ENCODE measurements at places on chromosomes 6 and 20. TPM values are rescaled to one million over a fixed set of nuclear protein-coding genes. Genes with fewer than 3 reads are reported as not detected.

DNA sequence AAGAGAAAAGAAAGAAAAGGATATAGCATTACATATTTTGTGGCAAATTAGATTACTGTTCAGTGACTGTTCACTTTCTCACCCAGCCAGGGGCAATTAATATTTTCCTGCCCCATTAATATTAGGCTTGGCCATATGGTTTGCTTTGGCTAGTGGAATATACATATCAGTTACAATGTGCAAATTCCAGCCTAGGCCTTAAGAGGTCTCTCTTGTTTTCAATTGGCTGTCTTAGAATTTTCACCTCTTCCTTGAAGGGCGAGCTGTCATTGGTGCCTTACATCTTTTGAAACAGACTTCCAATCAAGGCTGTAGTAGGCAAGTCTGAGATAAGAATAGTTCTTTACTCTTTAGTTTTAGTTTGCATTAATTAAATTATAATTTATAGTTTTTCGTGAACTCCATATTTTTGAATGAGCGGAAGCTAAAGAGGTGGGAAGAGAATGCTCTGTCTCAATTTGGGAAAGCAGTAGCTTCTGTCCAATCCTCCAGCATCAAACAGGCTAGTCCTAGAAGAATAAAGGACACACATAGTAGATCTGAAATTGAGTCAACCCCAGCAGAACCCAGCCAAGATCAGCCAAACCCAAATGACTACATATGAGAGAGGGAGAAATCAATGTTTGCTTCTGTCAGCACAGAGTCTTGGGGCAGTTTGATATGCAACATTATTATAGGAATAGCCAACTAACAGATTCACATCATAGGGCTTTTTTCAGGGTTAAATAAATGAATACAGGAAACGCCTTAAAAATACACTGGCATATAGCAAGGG is 6.3 kb upstream of the CSNK2A1 start:
- no peak for DNase-seq

DNA sequence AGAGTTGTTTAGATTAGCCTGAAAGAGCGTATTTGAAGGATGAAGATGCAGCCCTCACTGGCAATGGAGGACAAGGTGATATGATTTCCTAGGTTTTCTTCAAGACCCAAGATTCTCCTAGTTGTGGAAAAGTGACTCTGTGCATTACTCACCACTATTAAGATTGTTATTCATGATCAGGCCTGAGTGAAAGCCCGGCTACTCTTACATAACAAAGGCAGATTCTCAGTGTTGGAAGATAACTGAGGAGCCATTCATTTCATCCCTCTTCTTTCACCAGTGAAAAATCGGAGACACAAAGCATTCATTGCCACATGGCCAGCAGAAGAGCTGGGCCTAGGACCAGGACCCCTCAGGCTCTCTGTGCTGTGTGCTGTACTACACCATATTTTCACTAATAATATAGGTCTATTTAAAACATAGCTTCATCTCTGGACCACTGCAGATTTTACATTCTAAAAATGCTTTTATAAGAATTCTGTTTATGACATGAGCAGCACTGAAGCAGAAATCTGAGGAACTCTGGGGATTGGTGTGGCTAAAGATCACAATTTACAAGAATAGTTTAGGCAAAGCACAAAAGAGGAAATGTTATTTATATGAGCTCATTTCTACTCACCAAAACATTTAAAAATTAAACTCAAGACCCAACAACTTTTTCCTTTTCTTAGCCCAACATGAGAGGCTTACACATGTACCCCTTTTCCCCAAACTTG is 181.9 kb upstream of the CCN2 start:
- DNase-seq: no peak

- no peak for DNase-seq
These were observed 207.1 kb downstream of the ERMARD start for GRCh38 chr6:169958510-169958909.

- DNase-seq: no peak
These were observed 4.0 kb upstream of the CD93 start for GRCh38 chr20:23090147-23090546.

F13A1 gene
- 494 TPM for total RNA-seq

ZNF391 gene
- total RNA-seq: 2.4 TPM

ZKSCAN4 gene
- 3.1 TPM for total RNA-seq

DNA sequence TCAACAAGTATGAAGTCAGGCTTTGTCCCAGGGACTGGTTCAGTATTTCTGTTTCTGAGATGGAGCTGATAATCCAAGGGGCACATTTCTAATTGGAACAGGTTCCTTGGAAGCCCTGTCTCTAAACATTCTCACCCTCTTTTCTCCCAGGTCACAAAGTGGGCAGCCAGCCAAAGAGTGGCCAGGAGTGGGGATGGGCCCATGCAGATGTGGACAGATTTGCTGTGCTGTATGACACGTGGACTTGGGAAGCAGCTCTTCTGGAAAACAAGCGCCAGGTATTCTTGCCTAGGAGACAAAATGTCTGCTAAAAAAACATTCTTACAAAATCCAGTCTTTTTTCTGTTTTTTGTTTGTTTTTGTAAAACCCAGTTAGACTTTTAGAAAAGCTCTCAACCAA is 140.2 kb downstream of the CD164 start:
- no peak for DNase-seq

SASH1 gene
- 80.8 TPM for total RNA-seq

DNA sequence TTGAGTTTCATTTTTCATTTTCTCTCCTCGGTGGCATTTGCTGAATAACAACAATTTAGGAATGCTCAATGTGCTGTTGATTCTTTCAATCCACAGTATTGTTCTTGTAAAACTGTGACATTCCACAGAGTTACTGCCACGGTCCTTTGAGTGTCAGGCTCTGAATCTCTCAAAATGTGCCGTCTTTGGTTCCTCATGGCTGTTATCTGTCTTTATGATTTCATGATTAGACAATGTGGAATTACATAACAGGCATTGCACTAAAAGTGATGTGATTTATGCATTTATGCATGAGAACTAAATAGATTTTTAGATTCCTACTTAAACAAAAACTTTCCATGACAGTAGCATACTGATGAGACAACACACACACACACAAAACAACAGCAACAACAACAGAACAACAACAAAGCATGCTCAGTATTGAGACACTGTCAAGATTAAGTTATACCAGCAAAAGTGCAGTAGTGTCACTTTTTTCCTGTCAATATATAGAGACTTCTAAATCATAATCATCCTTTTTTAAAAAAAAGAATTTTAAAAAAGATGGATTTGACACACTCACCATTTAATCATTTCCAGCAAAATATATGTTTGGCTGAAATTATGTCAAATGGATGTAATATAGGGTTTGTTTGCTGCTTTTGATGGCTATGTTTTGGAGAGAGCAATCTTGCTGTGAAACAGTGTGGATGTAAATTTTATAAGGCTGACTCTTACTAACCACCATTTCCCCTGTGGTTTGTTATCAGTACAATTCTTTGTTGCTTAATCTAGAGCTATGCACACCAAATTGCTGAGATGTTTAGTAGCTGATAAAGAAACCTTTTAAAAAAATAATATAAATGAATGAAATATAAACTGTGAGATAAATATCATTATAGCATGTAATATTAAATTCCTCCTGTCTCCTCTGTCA is 88.1 kb downstream of the SNAP25 start:
- DNase-seq: no peak

- DNase-seq: peak; percentile 92
These were observed 636 bp upstream of the EEF1A1 start for GRCh38 chr6:73521351-73521985.

TDRD6 gene
- 0.52 TPM for total RNA-seq

DNA sequence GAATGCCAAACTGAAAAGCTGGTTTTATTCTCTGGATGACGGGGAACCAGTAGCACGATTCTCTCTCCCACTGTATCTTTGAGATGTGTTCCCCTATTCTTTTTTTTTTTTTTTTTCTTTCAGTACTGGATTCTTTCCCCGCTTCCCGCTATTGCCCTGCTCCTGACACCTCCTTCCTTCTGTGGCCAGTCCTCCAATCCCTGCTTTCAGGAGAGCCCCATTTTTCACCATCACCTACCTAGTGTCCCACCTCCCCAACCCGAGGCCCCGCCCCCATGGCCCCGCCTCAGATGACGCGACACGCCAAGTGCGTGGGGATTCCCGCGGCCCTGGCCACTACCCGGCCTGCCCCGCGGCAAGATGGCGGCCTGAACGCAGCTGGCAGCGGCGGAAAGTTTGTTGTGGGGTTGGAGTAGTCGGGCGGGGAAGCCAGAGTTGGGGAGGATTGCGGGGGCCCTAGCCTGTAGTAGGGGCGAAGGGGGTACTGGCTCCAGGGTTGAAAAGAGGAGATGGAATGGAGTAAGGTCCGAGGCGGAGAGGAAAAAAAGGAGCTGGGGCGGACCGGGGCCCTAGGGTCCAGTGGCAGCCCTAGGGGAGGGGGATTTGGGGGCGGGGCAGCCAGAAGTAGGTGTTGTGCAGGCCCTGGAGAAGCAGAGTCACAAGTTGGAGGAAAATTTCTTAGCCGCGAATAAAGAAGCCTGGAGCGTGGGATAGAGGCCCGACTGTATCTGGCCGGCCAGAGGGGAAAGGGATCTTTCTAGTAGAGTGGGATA is at the start of gene TJAP1:
Gene TJAP1, plus strand, starts transcription at position 336 of the 773 bp plus-strand sequence. CDS start 21,432 bp downstream, outside the sequence.
- peak; percentile 97 for DNase-seq

SAMD3 gene
- 1.5 TPM for total RNA-seq

All from posterior vena cava (tissue), 2 donors.